ENCODE measurements at places on chromosomes 13 and 19.
A peak's percentile ranks its signal among the peaks of the same experiment; 100 is the strongest.

DNA sequence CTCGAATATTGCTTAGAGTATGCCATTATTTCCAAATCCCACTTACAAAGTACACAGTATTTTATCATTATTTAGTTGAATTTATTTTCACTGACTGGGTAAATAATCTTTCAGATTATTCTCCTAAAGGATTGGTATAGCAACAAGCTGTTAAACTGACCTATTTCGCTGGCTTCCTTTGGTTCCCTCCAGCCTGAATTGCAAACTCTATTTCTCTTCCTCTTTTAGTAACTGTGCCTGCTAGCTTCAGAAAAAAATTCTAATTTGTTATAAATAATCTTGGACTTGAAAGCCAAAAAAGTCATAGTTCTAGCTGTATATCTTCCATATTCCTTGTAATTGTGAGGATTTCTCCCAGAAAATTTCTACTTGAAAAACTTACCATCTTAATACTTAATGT lies 15.0 kb upstream of the CCNA1 start:
- no peak for DNase-seq

DNA sequence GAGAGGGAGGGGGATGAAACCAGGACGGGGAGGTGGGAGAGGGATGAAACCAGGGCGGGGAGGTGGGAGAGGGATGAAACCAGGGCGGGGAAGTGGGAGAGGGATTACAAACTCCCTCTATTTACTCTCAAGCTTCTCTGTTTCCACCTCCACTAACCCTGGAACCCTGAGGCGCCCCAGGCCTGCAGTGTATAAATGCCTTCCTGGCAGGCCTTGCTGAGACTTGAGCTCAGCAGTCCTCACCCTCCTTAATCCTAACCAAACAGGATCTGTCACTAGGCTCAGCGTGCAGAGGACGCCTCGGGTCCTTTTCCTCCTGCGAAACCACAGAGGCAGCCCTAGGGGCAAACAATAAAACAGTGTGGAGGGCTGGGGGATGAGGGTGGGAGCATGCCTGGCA lies 32.1 kb upstream of the OR1M1 start:
- DNase-seq: no peak

DNA sequence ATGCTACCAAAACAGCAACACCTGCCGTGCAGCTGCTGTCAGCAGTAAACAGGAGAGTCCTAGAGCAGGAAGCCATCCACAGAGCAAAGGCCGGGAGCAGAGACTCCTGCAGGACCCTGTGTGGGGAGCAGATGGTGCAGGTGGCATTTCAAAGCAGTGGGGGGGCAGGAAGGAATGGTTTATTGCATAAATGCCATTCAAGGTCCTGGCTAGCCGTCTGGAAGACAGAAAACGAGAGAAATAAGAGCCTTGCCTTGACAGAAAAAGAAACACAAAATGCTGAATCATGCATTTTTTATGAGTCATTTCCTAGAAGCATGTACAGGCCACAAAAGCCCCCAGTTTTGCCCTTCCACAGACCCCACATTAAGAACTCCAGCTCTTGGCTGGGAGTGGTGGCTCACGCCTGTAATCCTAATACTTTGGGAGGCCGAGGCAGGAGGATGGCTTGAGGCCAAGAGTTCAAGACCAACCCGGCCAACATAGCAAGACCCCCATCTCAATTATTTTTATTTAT lies 5.4 kb downstream of the RSPH6A start:
- no peak for DNase-seq

- no peak for DNase-seq
These were observed 1.6 kb downstream of the JUNB start for GRCh38 chr19:12792853-12793289.

- DNase-seq: peak; percentile 61
These were observed 3.2 kb downstream of the MIDN start for GRCh38 chr19:1251330-1252220.

DNA sequence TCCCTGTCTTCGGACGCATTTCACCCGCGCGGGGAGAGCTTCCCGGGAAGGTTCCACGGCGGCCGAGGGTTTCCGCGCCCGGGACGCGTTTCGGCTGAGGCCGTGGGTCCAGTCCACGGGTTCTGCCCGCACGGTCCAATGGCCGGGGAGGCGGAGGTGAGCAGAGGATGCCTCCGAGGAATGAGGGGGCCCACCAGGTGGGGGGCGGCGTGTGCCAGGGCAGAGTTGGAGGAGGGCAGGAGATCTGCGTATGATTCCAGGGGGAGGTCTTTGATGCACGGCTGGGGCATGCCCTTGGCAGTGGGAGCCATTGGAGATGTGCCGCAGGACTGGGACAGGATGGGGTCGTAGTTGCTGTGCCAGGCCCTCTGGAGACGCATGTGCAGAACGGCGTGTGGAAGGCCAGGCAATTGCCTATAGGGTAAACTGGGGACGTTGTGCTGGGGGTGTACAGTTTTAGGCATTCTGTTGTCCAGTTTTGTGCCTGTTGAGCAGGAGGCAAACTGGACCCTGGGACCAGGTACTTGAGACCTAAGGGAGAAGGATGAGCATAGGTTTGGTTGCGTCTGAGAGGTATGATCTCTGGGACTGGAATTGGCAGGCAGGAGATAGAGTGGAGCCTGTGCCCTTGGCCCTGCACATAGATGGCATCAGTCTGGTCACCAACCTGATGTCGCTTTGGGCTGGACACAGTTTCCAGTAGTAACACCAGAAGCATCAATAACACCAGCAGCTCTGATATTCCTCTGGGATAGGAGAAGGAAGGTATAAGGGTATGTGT lies 751 bp downstream of the ZNF584 start:
- DNase-seq: no peak

- DNase-seq: no peak
These were observed 7.5 kb upstream of the BCAT2 start for GRCh38 chr19:48818234-48818820.

DNA sequence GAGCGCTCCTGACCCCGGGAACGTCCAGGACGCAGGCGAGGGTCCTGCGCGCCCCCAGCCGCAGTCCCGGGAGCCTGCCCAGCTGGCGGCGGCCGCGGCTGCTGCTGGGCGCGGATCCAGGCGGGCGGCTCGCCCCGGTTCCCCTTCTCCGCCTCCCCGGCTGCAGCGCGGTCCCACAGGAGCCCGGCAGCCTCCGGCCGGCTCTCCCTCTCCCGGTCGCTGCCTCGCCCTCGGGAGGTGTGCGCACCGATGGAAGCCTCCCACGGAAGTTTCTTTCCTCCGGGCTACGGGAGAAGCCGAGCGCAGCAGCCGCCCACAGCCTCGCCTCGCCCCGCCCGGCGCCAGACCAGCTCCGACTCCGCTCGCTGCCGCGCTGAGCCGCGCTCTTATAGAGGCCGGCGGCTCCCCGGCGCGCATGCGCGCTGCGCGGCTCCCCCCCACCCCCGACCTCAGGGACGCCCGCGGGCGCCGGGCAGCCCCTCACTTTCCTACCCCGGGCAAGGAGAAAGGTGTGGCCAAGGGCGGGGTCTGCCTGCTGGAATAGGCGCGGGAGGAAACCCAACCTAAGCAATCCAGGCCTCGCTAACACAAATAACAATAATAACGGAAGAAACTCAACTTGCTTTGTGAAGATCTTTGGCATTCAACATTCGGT lies at the start of gene SHISA2:
TSS of gene SHISA2 (minus strand) at position 360 of the 655 bp plus-strand sequence. CDS start 1,041 bp downstream, outside the sequence.
- DNase-seq: no peak

GRCh38 chr13:21076253-21076652 lies 14.9 kb upstream of the LATS2 start:
- no peak for DNase-seq

GRCh38 chr19:35216833-35217648 lies 11.5 kb downstream of the FAM187B start:
- DNase-seq: no peak

- no peak for DNase-seq
These were observed 101.4 kb downstream of the ABCC4 start for GRCh38 chr13:95199896-95200295.

DNA sequence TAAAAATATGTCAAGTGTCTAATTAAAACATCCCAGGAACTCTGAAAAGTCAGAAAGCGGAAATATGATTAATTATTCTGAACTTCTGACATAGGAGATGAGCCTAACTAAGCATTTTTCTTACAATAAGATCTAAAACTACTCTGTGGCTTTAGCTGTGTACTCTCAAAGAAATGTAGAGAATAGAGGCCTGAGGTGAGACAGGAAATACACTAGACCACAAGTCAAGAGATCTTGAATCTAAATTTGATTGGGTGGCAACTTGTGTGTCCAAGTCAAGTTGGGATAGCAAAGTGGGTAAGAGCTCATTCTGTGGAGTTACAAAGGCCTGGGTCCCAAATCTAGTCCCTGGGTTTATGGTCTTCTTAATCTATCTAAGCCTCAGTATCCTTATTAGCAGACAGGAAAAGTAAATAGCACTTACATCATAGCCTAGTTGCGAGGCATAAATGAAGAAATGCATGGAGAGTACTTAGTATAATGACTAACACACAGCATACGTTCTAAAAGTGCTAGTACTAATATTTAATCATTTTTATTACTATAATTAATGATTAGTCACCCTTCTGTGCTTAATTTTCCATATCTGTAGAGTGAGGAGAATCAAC lies 9.4 kb upstream of the LRRC63 start:
- DNase-seq: no peak

- DNase-seq: no peak
These were observed 22.1 kb downstream of the ZNF787 start for GRCh38 chr19:56098731-56099568.

DNA sequence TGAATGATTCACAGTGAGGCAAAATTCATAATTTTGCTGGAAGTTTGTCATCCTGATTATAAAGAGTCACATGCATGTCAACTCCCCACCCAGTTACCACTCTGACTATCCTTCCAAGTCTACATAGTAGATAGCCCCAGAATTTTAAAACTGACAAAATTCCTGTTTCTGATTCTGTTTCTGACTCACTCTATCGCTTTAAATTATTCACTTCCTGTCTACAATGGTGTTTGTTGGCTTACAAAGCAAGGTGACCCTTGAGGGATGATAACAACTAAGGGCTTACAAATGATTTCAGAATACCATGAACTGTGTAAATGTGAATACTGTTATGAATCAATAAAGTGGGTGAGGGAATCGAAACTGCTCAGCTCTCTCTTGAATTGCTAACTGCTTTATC lies 98.7 kb upstream of the KL start:
- no peak for DNase-seq

DNA sequence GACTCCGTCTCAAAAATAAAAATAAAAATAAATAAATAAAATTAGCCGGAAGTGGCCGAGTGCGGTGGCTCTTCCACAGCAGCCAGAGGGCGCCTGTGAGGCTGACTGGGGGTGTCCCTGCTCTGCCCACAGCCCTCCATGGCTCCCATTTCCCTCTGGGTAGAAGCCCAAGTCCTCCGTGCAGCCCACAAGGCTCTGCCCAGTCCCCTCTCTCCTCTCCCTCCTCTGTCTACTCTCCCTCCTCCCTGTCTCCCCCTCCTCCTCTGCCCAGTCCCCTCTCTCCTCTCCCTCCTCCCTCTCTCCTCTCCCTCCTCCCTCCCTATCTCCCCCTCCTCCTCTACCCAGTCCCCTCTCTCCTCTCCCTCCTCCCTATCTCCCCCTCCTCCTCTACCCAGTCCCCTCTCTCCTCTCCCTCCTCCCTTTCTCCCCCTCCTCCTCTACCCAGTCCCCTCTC lies 20.4 kb downstream of the MISP start:
- DNase-seq: no peak

DNA sequence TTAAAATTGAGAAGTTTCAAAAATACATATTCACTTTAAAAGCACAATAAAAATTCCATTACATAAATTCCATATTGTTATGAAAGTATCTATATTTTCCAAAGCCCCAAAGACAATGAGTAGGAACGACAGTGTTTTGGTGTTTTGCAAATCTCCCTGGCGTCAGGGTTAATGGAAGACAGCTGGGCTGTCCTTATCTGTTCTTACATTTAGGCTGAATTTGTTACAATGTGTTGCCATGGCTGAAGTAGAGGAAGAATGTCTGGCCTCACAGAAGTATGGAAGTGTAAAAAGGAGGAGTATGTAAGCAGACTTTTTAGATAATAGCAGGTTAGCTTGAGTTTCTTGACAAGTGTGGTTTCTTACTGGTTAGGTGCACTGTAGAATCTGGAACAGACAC lies 124.4 kb upstream of the SPATA13 start:
- DNase-seq: no peak

DNA sequence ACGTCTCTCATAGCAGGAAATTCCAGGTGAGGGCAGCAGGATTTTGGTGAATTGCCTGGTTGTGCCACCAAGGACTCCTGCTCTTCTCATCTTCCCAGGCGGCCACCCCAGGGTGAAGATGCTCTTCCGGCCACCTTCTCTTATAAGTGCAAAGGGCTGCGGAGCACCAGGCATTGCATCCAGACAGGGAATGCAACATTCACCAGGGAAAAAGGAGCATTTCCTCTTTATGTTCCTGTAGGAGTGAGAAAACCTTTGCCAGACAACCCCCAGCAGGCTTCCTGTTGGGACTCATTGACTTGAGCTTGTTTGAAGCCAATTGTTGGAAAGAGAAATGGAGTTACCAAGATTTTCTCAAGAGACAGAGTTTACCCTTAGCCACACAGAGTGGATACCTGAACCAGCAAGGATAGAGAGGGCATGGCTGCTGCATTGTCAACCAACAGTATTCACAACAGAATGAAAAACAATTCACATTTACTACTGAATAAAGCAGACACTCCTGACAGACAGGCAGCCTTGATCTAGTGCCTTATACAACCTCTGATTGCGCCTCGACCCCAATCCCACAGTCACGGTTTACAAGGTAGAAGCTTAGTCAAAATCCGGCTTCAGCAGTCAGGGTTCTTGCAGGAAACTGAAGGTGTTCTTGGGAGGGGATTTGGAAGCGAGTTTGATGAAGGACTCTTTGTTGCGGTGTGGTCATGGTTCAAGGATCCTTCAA lies 1.8 kb upstream of the ATP11A start:
- DNase-seq: no peak

DNA sequence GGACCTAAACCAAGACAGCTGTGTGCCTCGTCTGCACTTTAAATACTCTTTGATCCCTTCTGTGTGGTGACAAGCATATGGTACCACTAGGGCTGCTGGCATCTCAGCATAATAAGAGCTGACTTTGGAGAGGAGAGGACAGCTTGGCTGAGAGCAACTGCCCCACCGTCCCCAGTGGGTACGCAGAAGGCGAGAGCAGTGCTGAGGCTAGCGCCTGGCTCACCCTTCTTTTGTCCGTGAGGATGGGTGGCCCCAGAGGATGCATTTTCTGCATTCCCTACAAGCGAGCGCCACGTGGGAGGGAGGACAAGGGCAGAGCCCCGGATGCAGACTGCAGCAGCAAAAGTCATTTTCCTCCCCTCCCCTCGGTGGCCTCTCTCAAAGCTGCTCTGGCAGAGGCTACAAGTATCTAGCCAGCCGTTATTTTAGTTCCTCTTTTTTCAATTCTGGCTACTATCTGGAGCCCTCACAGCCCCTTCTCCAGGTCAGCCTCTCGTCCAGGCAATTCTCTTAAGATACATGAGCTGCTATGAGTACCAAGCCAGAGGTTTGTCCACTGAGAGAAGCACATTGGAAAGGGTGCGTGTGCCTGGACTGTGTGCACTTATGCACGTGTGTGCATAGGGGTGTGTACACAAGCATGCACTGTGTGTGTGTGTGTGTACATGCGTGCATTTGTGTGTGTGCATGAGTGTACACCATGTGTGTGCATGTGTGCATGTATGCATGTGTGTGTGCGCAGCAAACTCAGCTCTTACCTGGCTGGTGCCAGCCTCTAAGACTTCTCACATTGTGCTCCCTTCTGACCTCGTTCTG lies 51.3 kb downstream of the RAB20 start:
- no peak for DNase-seq

GRCh38 chr13:80339563-80339911 lies 1.4 kb downstream of the SPRY2 start:
- no peak for DNase-seq

All from naive thymus-derived CD8-positive, alpha-beta T cell (primary cell).